ENCODE measurements at places on chromosomes 5 and 9.
A peak's percentile ranks its signal among the peaks of the same experiment; 100 is the strongest.

- H3K4me1 ChIP-seq = no peaks in the 10 kb centered on the region
- no peak overlapping the region for H3K4me3 ChIP-seq
- DNase-seq = no peak
- no peak overlapping the region for H3K27ac ChIP-seq
These were observed 25.6 kb upstream of the HMGCS1 start for GRCh38 chr5:43338862-43339261.

DNA sequence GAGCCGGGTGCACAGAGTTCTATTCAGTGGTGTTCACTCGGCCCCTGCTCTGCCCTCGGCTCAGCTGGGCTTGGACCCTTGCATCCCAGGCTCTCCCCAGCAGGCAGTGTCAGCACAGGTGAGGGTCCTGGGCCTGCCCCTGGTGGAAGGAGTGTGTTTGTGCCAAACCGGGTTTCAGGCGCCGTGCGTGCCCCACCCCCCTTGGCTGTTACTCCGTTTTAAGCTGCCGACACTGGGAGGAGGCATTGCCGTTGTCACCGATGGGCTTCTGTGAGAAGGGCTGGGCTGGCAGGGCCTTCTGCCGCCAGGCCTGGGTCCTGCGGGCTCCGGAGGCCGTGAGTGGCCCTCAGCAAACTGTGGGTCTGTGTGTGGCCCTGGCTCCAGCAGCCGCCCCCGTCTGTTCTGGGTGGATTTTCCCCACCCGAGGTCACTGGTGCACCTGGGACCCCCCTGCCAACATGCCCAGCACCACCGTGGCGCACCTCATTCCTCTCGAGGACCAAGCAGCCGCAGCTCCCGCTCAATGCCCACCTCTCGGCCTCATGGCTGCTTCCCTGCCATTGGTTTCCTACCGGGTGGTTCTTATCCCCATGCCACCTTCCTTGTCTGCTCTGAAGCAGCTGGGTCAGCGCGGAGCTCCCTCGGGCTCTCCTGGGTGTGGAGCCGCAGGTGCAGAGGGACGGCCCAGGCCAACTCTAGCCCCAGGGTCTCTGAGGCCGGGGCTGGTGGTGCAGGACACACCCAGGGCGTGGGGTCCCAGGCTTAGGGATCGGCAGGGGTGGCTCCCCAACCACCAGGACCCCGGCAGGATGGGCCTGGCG is 44.3 kb upstream of the EXOC3 start:
- peaks cover 57% of the 10 kb centered on the region for H3K4me1 ChIP-seq
- H3K27ac ChIP-seq = peak overlapping the region; percentile 99
- DNase-seq = no peak
- peak overlapping the region; percentile 70 for H3K4me3 ChIP-seq
- no peaks in the 10 kb centered on the region for H3K27me3 ChIP-seq

DNA sequence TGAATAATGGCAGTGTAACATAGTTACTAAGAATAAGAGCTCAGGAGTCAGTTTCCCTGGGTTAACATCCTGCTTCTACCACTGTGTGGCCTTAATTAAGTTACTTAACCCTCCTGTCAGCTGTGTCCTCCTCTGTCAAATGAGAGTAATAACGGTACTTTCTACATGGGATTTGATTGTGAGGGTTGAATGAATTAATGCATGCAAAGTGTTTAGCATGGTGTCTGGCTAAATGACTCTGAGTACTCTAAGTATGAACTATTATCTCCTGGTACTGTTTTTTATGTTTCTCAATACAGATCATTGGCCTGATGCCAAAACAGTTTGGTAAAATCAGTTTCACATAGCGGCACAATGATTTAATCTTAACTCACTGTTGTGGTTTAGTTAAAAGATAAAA is 19.6 kb downstream of the ZNF131 start:
- H3K27ac ChIP-seq = no peak overlapping the region
- H3K36me3 ChIP-seq = peaks cover 41% of the 10 kb centered on the region
- no peak overlapping the region for H3K4me3 ChIP-seq
- DNase-seq = no peak

- H3K27ac ChIP-seq = no peak overlapping the region
- H3K4me3 ChIP-seq = no peak overlapping the region
- H3K36me3 ChIP-seq = no peaks in the 10 kb centered on the region
- H3K4me1 ChIP-seq = peaks cover 6% of the 10 kb centered on the region
- peaks cover 34% of the 10 kb centered on the region for H3K27me3 ChIP-seq
- no peak for DNase-seq
These were observed 15.1 kb upstream of the TNFSF15 start for GRCh38 chr9:114820776-114821501.

DNA sequence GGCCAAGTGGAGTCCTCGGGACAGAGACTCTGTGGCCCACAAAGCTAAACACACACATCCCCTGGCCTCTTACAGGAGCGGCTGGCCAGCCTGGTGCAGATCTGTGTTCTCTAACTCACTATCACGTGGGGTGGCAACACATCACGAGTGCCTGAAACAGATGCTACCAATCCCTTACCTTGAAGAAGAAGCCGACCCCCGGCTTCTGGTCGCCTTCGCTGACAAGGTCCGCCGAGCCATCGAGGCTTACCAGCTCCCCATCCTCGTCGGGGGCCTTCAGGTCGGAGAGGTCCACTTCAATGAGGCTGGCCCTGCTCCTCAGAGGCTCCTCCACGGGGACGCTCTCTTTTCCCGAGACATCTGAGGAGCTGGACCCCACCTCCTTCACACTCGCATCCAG is 86.7 kb downstream of the CAMSAP1 start:
- H3K4me3 ChIP-seq = no peak overlapping the region
- no peaks in the 10 kb centered on the region for H3K27me3 ChIP-seq
- DNase-seq = no peak
- no peak overlapping the region for H3K27ac ChIP-seq

DNA sequence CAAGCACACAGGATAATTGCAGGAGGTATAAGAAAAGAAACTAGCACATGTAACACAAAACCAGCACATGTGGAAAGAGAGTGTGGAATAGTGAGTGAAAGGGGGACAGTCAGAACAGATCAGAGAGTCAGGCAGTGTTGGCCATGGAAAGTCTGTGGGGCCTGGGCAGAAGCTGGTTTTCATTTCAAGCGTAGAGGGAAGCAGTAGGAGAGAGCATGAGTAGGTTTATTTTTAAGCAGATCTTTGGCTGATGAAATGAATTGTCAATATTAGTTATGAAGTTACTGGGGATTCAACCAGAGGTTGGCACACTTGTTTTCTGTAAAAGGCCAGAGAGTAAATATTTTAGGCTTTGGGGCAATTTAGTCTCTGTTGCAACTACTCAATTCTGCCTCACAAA is 283.1 kb downstream of the SMARCA2 start:
- no peaks in the 10 kb centered on the region for H3K4me1 ChIP-seq
- no peak overlapping the region for H3K4me3 ChIP-seq
- peaks cover 9% of the 10 kb centered on the region for H3K27me3 ChIP-seq
- H3K36me3 ChIP-seq = no peaks in the 10 kb centered on the region

DNA sequence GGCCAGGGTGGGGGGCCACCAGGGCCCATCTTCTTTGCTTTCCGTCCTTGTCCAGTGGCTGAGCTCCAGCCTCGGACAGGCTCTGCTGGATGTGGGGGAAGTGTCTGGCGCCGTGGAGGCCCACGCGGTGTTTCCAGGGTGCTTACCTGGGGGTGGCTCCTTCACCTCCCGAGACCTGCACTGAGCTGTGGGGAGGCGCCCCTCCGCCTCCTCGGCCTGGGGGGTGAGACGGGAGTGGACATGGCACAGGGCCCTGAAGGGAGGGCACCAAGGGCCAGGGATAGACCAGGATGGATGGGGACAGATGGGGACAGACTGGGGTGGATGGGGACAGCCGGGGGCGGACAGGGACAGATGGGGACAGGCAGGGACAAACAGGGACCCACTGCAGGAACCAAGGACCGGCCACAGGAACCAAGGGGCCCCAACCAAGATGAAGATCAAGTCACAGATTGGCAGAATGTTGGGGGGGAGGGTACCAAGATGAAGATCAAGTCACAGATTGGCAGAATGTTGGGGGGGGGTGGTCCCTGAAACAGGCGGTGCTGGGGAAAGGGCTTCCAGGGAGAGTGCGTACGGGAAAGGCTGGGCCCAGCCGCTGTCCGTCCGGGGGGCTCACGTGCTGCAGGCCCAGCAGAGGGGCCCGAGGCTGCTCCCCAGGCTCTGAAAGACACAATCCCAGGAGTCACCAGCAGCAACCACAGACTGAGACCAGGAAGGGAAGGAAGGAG is 13.3 kb upstream of the QSOX2 start:
- peaks cover 13% of the 10 kb centered on the region for H3K27me3 ChIP-seq
- no peak overlapping the region for H3K27ac ChIP-seq
- no peak for DNase-seq
- peaks cover 2% of the 10 kb centered on the region for H3K4me1 ChIP-seq

DNA sequence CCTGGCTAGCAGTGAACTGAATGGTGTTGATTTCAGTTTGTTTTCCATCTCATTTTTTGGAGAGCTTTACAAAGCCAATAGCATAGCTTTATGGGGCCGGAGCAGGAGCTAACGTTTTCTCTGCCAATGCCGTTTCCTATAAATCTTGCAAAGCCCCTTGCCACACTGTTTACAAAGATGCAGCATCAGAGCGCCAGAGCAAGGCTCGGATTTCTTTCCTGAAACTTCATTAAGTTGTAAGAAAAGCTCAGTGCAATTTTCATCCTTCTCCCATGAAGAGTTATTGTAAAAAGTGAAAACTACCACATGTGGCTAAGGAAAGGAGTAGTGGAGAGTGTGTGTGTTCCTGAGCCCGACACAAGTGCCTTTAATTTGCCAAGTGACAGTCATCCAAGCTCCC is 178.2 kb upstream of the GDNF start:
- no peak for DNase-seq
- no peak overlapping the region for H3K4me3 ChIP-seq
- H3K27me3 ChIP-seq = no peaks in the 10 kb centered on the region
- no peaks in the 10 kb centered on the region for H3K36me3 ChIP-seq
